Bronchial epithelial cell (primary cell): ENCODE measurements at places on chromosomes 4 and X.

DNA sequence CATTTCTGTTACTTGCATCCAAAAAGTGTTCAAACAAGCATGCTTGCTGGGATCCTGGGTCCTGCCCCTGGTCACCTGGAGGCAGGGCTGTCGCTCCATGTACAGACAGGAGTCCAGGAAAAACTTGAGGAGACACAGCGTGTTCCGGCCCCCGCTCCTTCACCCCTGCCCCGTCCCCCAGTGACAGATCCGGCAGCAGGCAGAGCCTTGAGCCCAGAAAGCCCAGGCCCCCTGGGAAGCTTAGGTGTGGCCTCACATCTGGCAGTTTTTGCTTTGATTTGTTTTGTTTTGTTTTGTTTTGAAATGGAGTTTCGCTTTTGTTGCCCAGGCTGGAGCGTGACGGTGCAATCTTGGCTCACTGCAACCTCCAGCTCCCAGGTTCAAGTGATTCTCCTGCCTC lies 67.0 kb downstream of the TRMT44 start:
- no peak for DNase-seq

DNA sequence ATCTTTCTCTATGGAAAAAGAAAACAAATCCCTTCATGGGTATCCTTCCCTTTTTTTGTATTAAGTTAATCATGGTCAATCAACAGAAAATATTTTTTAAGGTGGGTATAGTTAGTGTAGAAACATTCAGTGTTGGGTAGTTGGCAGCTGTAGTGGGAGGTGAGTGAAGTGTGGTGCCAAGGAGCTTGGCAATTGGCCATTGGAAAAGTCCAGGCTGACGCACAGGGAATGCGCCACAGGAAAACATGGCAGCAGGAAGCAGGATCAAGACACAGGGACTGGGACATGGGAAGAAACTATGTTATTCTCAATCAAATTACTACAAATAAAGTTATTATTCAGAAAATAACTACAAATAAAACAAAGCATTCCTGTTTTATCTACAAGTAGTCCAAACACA lies 20.0 kb downstream of the PALLD start:
- DNase-seq = no peak

GRCh38 chr4:62814510-62815047 lies 1594.7 kb downstream of the TECRL start:
- DNase-seq = no peak

- DNase-seq = no peak
These were observed 52.3 kb upstream of the SMIM31 start for GRCh38 chr4:164701665-164702064.

DNA sequence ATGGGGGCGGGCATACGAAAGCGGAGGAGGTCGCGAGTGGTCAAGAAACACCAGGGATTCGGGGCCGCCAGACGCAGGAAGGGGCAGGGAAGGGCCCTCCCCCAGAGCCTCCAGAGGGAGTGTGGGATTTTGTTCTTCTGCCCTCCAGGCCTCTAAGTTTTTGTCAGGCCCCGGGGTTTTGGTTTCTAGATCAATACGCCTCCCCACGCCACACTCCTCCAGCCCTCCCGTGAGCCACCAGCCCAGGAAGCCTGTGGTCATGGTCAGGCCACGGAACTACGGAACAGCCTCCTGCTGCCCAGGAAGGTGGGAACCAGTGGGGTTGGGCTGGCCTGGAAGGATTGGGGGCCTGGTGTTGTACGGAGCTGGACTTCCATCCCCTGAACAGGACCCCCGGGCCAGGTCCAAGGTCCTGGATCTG lies 38.4 kb downstream of the CPLX1 start:
- DNase-seq = no peak

DNA sequence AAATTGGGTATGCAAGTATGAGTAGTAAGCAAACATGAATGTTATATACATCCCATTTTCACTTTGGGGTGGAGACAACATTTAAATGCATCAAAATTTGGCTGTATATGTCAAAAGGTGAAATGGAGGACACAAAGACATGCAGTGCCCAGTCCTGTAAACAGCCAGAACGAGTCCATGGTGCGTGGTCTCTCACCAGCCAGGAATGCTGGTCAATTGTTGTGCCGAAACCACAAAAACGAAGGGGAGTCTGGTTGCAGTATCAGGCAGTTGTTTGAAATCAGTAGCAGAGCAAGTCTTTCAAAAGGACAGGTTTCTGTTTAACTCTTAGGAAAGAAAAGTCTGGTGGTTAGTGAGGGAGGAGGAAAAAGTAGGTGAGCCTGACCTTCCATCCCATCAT lies 22.3 kb upstream of the RNF150 start:
- DNase-seq = no peak

DNA sequence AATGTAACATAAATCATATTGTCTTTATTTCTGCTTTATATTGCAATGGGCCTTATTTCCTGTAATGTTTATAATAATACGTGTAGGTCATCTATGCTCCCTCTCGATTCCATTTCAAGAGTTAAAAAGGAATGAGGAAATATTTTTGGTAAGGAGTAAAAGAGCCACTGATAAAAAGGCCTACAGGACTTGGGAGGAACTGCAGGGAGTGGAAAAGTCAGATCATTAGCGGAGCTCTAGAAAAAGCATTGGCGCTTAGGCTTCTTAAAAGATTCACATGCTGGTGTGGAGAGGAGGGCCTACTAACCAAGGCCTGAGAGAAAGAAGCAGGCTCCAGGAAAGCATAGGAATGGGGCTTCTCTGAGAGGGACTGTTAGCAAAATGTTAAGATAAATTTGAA lies 82.9 kb upstream of the PNPLA4 start:
- no peak for DNase-seq

- DNase-seq = no peak
These were observed 20.5 kb downstream of the PHOX2B start for GRCh38 chr4:41727861-41728572.

DNA sequence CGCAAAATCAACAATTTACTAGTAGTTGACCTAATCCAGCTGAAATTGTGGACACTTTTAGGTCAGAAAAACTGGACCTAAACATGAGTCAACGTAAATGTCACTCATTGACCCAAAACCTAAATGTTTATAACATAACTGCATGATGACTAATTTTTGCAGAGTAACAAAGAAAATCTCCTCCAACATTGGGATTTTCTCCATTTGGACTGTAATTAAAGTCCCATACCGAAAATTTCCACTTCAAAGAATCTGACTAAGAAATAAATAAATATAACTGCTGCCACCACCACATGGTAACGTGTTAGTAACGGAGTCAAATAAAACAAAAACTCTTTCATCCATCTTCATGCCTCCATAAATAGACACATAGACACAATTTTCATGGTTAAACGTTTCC lies 1.9 kb downstream of the ADGRA3 start:
- DNase-seq = no peak

DNA sequence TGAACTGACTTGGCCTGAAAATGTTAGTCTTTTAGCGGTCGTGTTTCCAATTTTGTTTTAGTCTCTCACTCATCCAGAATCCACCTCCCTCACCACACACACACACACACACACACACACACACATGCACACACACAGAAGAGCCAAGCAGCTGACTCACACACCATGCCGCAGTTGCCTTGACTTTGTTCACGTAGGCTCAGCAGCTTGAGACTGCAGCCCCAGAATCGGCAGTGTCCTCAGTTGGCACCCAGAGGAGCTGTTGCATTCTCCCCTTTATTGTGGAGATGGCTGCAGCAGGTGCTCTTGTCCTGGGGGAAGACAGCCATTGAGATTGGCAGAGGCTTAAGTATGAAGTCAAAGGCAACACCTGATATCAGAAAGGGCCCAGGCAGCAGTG lies 20.9 kb upstream of the XPNPEP2 start:
- DNase-seq = peak; percentile 64

GRCh38 chr4:61782133-61782532 lies 582.0 kb downstream of the ADGRL3 start:
- no peak for DNase-seq

DNA sequence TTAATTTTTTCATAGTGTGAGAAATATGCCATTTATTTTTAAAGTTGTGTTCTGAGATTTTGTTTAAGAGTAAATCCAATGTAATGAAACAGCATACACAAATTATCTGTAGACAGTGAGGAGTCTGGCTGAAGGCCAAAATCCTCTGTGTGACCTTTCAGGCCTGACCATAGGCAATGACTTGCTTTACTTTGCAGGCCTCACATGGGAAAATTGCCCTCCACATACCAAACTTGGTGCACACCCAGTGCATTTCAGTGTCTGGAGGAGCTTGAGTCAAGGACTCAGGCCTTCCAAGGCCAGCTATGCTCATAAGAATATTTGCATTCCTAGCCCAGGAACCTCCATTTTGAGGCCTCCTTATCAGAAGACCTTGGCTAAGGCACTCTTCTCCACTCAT lies 430.1 kb downstream of the GABRG1 start:
- no peak for DNase-seq

GRCh38 chr4:164601653-164602052 lies 152.3 kb upstream of the SMIM31 start:
- no peak for DNase-seq

- DNase-seq = peak; percentile 11
These were observed 9.2 kb upstream of the GYG2 start for GRCh38 chrX:2819345-2820135.

DNA sequence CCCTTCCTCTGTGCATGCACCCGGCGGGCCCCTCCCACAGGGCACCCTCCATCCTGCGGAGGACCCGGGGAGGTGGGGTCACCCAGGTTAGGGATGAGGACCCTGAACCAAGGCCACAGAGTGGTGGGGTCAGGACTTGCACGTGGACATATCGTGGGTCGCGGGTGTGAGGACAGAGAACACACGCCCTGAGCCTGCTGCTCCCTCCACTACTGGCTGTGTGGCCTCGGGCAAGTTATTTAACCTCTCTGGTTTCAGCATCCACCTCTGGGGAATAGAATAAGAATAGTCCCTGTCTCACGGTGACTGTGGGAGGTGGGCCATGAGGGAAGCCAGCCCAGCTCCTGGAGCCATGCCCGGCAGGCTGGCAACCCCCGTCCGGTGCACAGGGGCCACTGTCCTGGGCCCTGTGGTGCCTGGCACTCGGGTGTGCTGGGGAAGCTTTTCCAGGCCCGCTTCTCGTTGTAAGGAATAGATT lies 5.1 kb downstream of the PSAPL1 start:
- no peak for DNase-seq

DNA sequence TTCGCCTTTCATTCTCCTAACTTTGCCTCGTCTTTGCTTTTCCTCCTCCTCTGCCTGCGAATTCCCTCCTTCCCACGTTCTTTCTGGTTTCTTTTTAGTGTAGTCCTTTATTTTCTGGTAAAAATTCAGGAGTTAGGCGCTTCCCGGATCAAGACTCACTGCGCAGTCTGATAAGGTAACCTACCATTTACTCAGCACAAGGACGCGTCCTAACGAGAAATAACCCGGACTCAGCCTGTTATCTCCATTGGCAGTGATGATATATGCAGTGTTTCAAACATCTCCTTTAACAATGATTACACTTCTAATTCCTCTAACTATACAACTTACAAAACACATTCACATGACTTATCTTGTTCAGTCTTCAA lies 357 bp upstream of the ETNPPL start:
- DNase-seq = no peak

DNA sequence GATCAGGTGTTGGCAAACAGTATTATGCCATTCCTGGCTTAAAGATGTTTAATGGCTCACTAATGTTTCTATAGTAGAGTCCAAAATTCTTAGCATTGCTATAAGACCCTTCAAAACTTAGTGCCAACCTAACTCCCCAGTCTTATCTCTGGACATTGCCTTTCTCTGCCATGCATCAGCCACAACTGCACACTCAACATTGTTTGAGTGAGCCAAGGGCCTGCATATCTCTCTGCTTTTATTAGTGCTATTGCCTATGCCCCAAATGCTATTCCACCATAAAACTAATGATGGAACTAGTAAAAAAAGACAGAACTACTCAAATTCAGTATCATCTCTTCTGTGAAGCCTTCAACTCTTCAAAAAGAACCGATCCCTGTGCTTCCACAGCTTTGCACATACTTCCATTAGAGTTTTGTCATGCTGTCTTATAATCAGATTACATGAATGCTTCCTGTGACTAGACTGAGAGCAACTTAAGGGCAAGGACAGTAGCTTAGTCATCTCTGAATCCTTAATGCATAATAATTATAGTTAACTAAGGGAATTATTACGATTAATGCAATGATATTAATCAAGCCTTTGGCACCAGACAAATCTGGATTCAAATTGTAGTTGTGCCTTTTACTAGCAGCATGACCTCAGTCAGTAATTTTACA lies 53.7 kb downstream of the CHM start:
- peak; percentile 28 for DNase-seq

DNA sequence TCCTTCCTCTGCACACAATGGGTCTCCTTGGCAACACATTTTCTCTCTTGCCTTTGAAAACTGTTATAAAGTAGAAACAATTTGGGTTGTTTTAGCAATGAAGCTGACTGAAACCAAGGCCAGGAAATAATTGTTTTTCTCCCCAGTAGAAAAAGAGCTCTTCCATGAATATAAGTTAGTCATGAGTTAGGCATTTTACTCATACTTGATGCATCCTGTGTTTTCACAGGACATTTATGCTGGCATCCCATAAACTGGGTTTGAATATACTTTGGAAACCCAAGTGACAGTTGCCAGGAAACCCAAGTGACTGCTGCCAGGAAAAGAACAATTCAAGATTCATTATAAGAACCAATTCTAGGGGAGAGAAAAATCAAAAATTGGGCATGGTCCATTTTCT lies 128.6 kb upstream of the NPY2R start:
- DNase-seq = peak; percentile 8

DNA sequence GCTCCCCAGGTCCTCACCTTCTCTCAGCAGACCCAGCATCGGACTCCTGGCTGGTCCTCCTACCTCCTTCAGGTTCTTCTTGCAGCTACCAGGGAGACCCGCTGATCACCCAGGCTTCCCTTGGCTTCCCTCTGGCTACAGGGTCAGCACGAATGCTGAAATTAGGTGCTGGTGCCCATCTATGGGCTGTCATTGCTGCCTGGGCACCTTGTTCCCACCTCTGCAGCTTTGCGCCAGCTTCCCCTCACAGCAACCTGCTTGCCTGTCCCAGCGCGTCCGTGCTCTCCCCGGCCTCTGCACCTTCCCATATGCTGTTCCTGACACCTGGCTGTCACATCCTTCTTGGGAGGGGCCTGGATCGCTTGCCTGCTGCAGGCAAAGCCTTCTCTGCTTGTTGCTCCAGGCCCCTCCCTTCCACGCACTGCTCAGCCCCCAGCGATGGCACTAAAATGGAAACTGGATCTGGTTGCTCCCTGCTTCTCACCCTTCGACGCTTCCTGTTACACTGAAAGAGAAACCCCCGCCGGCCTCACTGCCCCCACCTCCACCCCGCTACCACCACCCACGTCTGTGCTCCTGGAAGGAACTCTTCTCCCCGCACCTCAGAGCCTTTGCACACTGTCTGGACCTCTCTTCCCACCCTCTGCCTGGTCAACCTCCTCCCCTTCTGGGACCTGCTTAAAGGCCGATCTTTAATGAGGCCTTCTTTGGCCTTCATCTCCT lies 22.2 kb downstream of the C4orf50 start:
- no peak for DNase-seq

DNA sequence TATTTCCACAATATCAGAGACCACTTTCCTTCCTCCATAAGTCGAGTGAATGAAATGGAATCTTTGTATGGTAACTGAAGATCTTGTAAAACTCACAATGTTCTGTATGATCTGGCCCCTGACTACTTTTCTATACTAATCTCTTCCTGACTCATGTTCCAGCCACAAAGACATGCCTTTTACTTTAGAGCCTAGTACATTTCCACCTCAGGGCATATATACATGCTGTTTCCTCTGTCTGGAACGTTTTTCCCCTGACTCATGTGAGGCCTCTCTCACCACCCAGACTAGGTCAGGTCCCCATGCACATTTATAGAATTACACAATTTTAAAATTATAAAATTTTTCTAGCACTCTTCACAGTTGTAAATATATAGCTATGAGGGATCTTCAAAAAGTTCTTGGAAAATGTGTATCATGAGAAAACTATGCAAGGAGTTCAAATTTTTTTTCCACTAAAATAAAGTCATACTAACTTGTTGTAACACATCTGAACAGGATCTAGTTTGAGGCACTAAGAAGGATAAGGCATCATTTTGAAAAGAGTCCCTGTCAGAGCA lies 208.8 kb downstream of the SH2D1A start:
- peak; percentile 93 for DNase-seq
